Lower leg skin (tissue), 4 donors: ENCODE measurements at places on chromosomes 7 and 10. TPM values are rescaled to one million over a fixed set of nuclear protein-coding genes. Genes with fewer than 3 reads are reported as not detected.
A peak's percentile ranks its signal among the peaks of the same experiment; 100 is the strongest.

- peak; percentile 58 for DNase-seq
Observed at GRCh38 chr7:159126311-159127260, 18.1 kb downstream of the VIPR2 start.

- DNase-seq: no peak
Observed at GRCh38 chr7:74511345-74511744, 57.6 kb downstream of the GTF2IRD1 start.

- no peak for DNase-seq
Observed at GRCh38 chr10:2936816-2937215, 130.5 kb upstream of the PFKP start.

GRCh38 chr10:51246156-51246555 lies 171.9 kb downstream of the PRKG1 start:
- DNase-seq: no peak

- no peak for DNase-seq
Observed at GRCh38 chr7:123724817-123725253, 24.0 kb downstream of the WASL start.

DNA sequence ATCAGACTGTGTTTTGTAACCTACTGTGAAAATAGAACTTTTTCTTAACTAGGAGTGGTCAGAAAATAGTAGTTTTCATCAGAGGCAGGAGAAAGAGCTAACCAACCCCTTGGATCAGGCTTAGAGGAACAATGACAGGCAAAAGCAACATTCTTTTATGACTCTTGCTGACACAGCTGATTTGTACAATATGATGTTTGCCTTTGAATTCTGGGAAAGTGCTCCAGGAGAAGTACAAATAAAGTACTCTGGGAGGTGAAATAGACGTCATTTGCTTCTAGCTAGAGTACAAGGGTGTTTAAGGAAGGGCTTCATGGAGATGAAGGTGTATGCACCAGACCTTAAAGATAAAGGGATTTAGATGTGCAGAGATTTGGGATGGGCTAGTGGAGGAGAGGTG lies 75.1 kb upstream of the KIAA1217 start:
- DNase-seq: no peak

NUTM2D gene
- 0.89 TPM for total RNA-seq

KLF14 gene
- not detected for total RNA-seq

AZGP1 gene
- total RNA-seq: 1,064 TPM
